Neural crest cell (in vitro differentiated cells): ENCODE measurements at places on chromosomes 4 and X.
A peak's percentile ranks its signal among the peaks of the same experiment; 100 is the strongest.

DNA sequence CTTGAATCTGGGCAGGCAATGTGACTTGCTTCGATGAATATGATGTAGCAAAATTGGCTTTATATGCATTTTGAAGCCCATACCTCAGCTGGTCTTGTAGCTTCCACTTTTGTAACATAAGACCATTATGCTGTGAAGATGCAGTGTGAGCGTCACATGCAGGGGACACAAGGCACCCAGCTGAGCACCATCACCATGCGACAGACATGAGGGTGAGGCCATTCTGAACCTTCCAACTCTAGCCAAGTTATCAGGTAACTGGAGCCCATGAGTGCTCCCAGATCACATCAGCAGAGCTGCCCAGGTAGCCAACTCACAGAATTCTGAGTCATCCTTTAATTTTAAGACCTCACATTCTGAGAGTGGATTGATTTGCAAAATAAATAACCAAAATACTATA, 705.9 kb downstream of the FSTL5 start:
- DNase-seq, result no peak

- no peak for DNase-seq
These were observed 58.0 kb upstream of the FRMPD4 start for GRCh38 chrX:12080265-12080664.

- DNase-seq, result no peak
These were observed 1014.2 kb downstream of the C4orf33 start for GRCh38 chr4:130110189-130110588.

DNA sequence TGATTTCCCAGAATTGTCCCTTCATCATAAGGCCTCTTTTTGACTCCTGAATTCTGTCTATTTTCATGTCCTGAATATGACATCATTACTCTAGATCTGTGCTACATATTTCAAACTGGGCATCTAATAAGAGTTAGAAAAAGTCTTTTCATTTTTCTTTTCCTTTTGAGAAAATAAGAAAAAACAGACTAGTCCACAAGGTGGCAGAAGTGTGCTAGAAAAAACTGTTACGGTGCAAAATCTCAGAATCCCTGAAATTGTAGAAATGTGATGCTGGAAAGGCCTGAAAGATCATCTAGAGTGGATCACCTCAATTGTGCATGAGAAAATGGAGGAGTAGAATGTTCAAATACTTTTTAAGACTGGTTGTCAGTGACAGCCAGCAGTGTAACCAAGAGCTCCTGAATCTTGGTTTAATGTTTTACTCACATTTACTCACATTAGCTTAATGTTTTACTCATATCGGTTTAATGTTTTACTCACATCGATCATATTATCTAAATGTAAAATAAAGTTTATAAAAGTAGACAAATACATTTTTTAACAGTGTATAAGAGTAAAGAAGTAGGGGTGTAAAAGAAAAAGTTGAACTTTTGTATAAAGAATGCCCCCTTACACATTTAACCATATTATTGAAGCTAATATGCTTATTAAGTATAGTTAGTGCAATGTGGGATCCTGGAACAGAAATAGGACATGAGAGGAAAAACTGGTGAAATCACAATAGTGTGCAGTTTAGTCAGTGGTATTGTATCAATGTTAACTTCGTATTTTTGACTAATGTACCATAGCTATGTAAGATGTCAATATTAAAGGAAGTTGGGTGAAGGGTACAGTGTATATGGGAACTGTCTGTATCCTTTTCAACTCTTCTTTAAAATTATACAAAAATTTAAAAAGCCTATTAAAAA, 15.2 kb downstream of the ASB11 start:
- peak; percentile 14 for DNase-seq

GRCh38 chr4:54946741-54947140, 178.7 kb downstream of the KDR start:
- DNase-seq, result no peak

DNA sequence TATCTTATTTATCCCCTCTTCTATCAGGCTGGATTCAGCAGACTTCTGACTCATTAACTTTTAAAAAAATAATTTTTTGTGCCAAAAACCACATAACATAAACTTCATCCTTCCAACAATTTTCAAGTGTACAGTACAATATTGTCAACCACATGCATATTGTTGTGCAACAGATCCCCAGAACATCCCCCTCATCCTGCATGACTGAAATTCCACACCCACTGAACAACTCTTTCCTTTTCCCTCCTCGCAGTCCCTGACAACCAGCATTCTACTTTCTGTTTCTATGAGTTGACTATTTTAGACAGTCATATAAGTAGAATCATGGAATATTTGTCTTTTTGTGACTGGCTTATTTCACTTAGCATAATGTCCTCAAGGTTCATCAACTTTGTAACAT, 2.2 kb upstream of the MID2 start:
- no peak for DNase-seq

DNA sequence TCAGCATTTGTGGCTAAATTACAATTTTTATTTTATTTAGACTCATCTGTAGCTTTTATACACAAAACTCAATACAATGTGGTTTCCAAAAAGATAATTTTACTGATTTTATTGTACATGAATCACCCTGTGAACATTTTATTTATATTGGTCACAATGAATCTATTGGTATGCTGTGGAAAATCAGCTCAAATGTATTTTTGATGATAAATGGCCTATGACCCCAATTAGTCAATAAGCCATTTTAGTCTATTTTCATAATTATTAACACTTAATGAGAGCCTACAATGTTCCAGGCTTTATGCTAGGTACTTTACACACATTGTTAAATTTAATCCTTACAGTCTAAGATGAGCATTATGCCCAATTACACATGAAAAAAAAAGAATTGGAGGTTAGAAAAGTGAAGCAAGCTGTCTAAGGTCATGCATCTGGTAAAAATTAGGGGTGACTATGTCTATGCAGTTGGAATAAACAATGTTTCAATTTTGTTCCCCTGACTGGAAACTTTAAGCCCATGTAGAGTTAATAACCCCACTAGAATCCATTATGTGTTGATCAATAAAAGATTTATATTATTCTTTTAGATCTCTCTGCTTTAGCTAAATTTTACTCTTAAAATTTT, 344.7 kb downstream of the PABPC4L start:
- DNase-seq, result no peak

GRCh38 chrX:42456176-42456700, 321.7 kb downstream of the PPP1R2C start:
- no peak for DNase-seq

DNA sequence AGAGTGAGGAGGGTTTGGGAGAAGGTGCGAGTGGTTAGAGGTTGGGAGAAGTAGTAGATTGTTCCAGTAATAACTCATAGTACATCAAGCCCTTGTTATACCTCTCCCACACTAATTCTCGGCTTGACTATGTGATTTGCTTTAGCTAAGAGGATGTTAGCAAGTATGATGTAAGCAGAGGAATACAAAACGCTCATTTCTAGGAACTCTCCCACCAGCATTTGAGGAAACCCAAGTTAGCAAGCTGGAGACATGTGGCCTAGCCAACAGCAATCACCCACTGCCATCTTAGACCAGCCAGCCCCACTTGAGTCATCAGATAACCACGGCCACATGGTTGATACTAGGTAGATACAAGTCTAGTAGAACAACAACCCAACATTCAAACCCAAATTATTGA, 14.2 kb downstream of the FTHL17 start:
- DNase-seq, result no peak

DNA sequence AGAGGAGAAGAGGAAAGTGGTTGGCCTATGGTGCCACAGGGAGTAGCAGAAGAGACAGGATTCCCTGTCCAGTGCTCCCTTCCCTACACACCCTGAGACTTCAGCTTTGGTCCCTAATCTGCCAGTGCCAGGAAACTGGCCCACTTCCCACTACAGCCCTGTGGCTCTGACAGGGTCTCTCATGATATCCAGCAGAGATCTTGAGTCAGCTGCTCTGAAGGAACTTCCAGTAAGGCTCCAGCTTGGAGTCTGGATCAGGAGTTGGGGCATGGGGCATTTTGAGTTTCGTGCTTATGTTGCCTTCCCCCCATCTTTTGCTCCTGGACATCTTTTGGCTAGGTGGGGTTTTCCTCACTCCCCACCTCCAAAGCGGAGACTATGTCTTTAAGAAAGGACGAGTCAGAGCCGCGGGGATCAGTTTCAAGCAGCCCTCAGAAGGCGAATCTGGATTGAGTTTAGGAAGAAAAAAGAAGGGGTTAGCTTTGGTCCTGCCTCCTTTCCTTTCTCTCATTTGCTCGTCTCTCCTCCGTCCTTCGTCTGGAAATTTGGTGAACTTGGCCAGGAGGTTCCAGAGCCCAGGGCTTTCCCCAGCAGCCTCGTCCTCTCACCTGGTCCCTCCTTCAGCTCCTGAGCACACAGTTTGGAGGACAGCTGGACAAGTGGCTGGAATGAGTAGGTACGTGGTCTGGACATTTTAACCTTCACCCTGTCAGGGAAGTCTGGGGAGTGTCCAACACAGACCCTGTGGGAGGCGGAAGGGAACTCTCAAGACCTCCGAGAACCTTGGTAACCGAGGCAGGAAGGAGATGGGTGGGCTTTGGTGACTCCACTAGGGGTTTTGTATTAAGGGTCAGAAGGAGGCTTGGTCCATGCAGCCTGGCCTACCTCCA, 104.4 kb downstream of the RTL5 start:
- DNase-seq, result no peak

DNA sequence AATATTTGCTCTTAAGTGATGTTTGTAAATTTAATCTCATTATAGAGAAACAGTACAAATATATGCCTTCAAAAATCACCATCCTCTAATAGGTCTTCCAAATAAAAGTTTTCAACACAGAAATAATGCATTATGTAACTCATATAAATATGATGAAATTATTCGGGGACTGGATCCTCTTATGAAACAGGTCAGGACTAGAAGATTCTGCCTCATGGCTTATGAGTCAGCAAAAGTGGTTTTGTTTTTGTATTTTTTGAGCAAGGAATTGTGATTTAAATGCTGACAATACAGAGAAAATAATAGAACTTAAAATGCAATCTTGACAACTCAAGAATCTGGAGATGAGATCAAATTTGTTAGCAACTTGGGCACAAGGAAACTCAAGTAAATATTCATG, 179.7 kb upstream of the NDP start:
- DNase-seq, result no peak

GRCh38 chrX:67289055-67289499, 254.7 kb upstream of the AR start:
- DNase-seq, result no peak

GRCh38 chr4:174260099-174260498, 23.4 kb downstream of the FBXO8 start:
- DNase-seq, result no peak

GRCh38 chr4:140266958-140267568, 106.4 kb upstream of the SCOC start:
- DNase-seq, result no peak

DNA sequence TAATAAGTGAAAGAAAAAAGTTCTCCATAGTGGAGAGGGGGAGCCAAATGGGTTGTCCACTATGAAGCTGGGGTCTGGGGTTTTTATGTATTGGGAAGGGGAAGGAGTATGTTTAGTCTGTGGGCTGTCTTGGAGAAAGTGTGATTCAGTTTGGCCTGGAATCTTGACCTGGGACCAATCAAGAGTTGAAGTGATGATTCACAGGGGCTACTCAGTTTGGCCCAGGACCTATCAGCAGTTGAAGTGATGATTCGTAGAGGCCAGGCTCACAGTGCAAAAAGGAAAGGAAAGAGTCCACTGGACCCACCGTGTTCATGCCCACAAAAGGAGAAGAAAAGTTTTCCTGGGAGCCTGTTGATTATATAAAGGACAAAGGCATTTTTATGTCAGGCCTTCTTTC, 47.3 kb upstream of the RAB9B start:
- DNase-seq, result no peak

- no peak for DNase-seq
These were observed 116.6 kb downstream of the TMEM164 start for GRCh38 chrX:110119480-110119879.

DNA sequence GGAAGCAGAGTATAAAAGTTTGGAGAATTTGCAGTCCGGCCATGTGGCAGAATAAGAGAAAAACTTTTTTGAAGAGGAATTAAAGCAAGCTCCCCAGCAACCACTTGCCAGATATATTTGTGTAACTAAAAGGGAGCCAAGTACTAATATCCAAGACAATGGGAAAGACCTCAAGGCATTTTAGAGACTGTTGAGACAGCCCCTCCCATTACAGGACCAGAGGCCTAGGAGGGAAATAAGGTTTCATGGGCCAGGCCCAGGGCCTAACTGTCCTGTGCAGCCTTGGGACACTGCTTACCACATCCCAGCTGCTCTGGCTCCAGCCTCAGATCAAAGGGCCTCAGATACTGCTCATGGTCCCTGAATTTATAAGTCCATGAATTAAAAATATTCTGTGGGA, 659.4 kb downstream of the PCDH19 start:
- no peak for DNase-seq

DNA sequence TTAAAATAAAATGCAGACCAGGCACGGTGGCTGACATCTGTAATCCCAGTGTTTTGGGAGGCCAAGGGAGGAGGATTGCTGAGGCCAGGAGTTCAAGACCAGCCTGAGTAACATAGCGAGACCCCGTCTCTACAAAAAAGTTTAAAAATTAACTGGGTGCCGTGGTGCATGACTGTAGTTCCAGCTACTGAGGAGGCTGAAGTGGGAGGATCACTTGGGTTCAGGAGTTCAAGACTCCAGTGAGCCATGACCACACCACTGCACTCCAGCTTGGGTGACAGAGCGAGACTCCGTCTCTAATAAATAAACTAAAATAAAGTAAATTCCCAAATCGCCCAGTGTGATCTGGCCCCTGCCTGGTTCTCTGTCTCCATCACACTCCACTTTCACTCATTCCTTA, 43.7 kb downstream of the TENM3 start:
- no peak for DNase-seq

GRCh38 chr4:150569384-150569987, 12.5 kb upstream of the MAB21L2 start:
- no peak for DNase-seq

DNA sequence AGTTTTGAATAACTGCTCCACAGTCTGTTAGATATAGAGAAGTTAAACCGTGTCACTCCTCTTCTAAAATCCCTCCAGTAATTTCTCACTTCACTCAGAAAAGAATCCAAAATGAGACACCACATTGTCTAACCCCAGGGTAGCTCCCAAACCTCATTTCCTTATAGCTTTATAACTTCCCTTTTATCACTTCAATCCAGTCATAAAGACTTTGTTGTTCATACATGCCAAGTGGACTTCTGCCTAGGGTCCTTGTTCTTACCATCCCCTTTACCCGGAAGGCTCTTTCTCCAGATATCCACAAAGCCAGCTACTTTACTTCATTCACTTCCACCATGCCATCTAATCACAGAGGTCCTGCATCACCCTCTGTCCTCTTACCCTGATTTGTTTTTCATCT, 156.2 kb downstream of the GABRB1 start:
- DNase-seq, result no peak

- DNase-seq, result peak; percentile 73
These were observed 29.6 kb downstream of the TLR10 start for GRCh38 chr4:38752941-38753806.

DNA sequence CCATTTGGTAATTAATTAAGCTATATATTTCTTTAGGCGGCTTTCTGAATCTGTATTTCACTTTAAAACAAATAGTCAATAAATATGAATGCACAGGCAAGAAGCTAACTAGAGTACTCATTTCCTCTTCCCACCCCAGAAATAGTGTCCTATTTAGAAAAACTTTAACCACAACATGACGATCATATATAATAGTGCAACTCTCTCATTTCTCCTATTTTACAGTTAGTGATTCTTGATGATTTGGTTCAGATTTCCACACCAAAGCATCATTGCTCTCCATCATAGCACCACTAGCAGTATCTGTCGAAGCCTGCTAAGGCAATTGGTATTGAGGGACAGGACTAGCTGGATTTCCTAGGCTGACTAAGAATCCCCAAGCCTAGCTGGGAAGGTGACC, 184.0 kb upstream of the GALNTL6 start:
- DNase-seq, result no peak
